Posterior vena cava (tissue), 2 donors: ENCODE measurements at places on chromosomes 6 and 20. TPM values are rescaled to one million over a fixed set of nuclear protein-coding genes. Genes with fewer than 3 reads are reported as not detected.

DNA sequence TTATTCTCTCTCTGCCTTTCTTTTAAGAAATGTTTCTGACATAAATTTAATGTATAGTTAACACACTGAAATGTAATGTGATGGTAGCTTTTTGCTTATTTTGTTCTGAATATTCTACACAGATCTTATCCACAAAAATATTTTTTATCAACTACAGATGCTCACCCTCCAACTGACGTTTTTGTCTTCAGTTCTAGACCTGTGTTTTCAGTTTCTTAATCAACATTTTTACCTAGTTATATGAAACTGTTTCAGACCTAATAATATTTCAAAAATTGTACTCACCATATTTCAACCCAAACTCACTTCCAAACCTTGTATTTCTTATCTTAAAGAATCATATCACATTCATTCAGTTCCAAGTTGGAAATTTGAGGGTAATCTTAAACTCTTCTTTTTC, 452.8 kb downstream of the RFPL4B start:
- DNase-seq = no peak

- DNase-seq = no peak
Observed at GRCh38 chr6:139801571-139802321, 427.3 kb upstream of the CITED2 start.

DNA sequence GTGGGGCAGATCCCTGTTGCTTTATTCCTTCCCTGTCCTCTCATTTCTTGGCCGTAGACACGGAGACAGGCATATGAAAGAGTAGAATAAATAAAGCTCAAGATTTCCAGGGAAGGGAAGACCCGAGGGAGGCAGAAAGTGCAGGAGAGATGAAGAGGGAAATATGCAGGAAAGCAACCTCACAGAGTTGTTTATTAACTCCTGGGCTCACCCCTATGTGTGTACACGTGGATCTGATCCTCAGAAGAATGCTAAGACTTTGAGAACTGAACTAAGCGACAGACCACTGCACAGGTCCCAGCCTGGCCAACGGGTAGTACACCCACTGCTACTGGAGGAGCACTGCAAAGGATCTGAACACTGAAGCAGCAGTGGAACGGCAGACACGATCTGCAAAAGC, 156.2 kb downstream of the KIF16B start:
- no peak for DNase-seq

DNA sequence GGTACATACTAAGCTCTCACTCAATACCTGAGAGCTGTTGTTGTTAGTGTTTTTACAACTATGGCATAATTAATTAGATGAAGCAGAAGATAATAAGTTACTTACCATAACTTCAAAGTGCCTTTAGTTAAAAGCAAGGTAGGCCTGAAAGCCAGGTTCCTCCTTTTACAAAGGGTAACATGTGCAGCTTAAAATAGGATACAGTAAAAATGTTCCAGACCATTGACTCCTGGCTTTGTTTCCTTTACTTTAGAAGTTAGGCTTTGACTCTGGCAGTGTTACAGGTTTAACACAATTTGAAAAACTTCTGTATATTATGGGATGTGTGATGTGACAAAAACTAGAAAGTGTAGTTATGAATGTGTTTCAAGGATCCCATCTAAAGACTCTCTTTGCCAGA, 522.5 kb downstream of the EPM2A start:
- DNase-seq = no peak

DNA sequence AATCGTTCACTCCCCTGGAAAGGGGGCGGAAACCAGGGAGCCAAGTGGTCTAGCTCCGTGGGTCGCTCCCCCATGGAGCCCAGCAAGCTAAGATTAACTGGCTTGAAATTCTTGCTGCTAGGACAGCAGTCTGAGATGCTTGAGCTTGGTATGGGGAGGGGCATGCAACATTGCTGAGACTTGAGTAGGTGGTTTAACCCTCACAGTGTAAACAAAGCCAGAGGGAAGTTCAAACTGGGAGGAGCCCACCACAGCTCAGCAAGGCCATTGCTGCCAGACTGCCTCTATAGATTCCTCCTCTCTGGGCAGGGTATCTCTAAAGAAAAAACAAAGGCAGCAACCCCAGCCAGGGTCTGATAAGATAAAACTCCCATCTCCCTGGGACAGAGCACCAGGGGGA, 43.2 kb downstream of the COL21A1 start:
- DNase-seq = peak; percentile 74

The PDYN gene
- not detected for total RNA-seq

The ME1 gene
- 14.5 TPM for total RNA-seq

The SRMS gene
- not detected for total RNA-seq

The RAET1G gene
- total RNA-seq = not detected

The NRN1 gene
- 15.9 TPM for total RNA-seq

The FRK gene
- 5.1 TPM for total RNA-seq
